Activated CD4-positive, alpha-beta T cell treated with anti-CD3 and anti-CD28 coated beads, Interleukin-10, Interleukin-2, amounts not matched to agents 100 ng/mL and 50 ng/mL, durations not matched to agents 16 hours and 8 hours (primary cell): ENCODE measurements at places on chromosomes 5 and 9.

GRCh38 chr9:69476016-69476415, 151.0 kb downstream of the ENTREP1 start:
- DNase-seq: peak; percentile 32

- no peak for DNase-seq
Observed at GRCh38 chr5:66969963-66970362, 226.6 kb downstream of the CD180 start.

DNA sequence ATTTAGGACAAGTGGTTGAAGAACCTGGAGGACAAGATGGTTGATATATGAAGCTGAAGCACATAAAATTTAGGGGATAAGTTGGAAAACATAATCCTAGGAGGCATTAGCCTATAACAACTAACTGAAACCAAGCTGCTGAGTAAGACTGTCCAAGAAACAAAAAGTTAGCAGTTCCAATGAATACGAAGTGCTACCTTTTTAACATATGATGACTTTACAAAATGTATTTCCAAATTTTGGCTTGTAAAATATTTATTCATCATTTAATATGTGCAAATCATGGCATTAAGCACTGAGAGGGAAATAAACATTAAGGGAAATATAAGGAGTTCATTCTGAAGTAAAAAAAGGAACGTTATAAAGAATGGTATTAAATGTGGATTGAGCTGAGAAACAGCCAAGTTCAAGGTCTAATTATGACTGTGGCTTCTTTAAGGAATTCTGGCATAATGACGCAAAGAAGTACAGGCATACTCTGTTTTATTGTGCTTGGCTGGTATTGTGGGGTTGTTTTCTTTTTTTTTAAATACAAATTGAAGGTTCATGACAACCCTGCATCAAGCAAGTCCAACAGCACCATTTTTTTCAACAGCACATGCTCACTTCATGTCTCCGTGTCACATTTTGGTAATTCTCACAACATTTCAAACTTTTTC, 7.7 kb downstream of the RAPGEF6 start:
- DNase-seq: no peak

- DNase-seq: no peak
Observed at GRCh38 chr5:74034733-74035132, 408.7 kb downstream of the ARHGEF28 start.

DNA sequence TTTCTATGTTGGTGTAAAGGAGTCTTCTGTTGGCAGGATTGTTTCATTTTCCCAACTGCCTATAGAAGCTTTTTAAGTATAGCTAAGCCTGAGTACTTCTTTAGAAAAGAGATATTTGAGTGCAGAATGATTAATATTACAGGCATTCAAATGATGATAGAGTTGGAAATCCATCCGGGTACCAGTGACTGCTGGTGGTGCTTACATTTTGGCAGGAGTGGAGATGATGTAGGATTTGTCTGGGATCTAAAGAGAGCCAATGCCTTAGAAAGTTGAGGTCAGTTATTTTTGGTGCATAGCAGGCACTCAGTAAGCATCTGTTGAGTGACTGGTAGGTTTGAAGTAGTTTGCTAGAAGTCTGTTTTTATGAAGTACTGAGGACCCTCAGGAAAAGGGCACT, 433.5 kb downstream of the DMAC1 start:
- DNase-seq: no peak

- no peak for DNase-seq
Observed at GRCh38 chr5:2991884-2992283, 240.4 kb upstream of the IRX2 start.

DNA sequence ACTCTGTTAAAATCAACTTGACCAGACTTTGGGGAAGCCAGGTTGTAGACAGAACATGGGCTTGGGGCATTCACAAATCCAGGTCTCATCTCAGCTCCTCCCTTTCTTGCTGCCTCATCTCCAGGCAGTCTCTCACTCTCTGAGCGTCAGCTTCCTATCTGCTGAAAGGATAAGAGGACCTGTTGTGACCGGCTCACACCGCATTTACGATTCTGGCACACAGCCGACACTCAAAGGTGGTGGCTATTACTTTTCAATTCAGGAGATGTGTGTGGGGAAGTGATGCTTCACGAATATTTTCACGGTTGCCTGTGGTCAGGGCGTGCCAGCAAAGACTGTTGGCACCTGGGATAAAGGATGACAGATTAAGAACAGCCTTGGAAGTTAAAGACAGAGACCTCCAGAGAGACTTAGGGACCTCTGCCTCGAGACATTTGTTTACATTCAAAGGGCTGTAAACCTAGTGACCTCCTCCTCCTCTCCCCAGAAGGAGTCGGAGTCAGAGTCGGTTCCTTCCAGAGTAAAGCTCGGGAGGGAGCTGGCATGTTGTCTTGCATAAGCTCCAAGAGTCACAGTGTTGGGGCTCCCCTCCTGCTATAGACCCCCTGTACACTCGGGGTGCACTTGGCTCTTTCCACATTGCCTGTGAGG, 83.2 kb downstream of the AK8 start:
- DNase-seq: no peak

GRCh38 chr9:108483676-108484075, 372.1 kb downstream of the ACTL7B start:
- no peak for DNase-seq
